ENCODE measurements at places on chromosomes 6 and 20.

DNA sequence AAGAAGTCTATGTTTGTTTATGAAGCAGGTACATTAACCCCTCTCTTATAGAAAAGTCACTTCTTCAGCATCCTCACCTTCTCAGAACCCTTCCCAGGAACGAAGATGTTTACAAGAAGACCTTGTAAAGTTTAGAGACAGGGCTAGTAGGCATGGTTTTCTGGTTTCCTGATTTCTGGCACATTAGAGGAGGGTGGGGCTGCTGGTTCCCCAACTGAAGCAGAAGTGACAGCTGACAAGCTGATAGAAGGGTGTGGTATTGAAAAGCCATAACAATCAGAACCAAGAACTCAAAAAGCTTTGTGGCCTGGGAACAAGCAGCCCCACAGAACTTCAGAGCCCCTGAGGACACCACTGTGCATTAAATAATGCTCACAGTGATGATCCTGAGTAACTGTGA, 91.2 kb downstream of the RTN4IP1 start:
- no peak for DNase-seq

DNA sequence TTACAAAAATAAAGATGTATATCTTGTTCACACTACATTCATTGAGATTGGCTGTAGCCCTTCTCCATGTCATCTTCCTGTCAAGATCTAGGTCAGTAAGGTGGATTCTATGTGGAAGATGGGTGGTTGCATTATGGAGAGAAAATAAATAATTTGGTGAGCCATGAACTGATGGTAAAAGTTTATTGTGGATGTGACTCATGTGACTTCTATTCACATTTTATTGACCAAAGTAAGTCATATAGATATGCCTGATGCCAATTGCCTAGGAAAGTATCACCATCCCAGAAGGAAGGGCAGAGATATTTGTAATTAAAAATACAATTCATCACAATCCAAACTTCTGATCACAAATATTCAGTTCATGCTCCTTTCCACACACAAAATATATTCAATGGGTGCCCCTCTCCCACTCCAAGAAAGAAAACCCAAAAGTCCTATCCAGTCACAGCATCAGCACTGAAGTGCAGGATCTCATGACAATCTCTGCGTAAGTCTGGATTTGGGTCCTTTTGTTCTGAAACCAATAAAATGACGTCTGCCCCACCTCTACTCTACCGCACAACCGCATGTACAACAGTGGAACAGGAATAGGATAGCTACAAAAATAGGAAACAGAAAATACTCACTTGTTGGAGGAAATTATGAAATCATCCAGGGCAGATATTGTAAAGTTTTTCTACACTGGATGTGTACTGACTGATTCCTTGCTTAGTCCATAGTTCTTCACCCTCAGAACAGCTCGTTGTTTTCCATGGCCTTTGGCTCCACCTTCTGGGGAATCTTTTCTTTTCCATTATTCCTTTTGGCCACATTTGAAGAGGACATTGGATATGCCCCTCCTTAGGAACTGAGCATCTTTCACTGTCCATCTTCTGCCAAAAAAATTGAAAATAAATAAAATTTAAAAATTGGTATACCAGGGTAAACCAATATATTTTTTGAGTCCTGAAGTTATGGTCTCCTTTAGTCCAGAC, 16.1 kb upstream of the SLC17A3 start:
- peak; percentile 40 for DNase-seq

- no peak for DNase-seq
Observed at GRCh38 chr6:116106146-116106545, 5.5 kb downstream of the NT5DC1 start.

- no peak for DNase-seq
Observed at GRCh38 chr6:42255050-42255449, 37.4 kb upstream of the MRPS10 start.

GRCh38 chr20:36298061-36298460, 8.1 kb upstream of the DLGAP4 start:
- no peak for DNase-seq

Data from NCI-H226 (cell line).